Stimulated activated CD4-positive, alpha-beta T cell treated with anti-CD3 and anti-CD28 coated beads, Interleukin-2, amount 100 ng/mL, for 24 hours (primary cell): ENCODE measurements at places on chromosomes 2 and 18.
A peak's percentile ranks its signal among the peaks of the same experiment; 100 is the strongest.

- DNase-seq = peak; percentile 88
Measured at GRCh38 chr2:176454893-176455815, 185.9 kb downstream of the MTX2 start.

GRCh38 chr18:54717673-54718407 is 110.4 kb upstream of the RAB27B start:
- peak; percentile 39 for DNase-seq

GRCh38 chr2:136117909-136118818 is at the start of gene CXCR4:
CXCR4 (minus strand) TSS chr2:136118149; CDS start chr2:136118060, 89 bp downstream.
- DNase-seq = peak; percentile 84

GRCh38 chr18:9708434-9709303 is 568 bp downstream of the RAB31 start:
- DNase-seq = no peak

DNA sequence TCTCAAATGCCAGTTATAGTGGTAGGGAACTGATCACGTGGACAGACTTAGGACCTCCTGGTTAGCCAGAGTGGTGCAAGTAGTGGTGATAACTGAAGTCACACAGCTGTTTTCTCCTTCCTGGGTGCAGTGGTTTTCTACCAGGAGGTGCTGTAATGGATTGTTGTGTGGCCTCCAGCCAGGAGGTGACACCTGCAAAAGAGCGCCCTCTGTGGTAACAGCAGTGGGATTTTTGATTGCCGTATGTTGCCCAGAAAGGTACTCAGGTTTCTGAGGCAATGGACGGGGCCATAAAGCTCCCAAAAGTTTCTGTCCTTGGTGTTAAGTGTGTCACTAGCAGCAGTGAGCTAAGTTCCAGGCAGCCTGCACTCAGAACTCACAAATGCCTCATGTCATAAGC is 1358.1 kb upstream of the DDX18 start:
- no peak for DNase-seq

DNA sequence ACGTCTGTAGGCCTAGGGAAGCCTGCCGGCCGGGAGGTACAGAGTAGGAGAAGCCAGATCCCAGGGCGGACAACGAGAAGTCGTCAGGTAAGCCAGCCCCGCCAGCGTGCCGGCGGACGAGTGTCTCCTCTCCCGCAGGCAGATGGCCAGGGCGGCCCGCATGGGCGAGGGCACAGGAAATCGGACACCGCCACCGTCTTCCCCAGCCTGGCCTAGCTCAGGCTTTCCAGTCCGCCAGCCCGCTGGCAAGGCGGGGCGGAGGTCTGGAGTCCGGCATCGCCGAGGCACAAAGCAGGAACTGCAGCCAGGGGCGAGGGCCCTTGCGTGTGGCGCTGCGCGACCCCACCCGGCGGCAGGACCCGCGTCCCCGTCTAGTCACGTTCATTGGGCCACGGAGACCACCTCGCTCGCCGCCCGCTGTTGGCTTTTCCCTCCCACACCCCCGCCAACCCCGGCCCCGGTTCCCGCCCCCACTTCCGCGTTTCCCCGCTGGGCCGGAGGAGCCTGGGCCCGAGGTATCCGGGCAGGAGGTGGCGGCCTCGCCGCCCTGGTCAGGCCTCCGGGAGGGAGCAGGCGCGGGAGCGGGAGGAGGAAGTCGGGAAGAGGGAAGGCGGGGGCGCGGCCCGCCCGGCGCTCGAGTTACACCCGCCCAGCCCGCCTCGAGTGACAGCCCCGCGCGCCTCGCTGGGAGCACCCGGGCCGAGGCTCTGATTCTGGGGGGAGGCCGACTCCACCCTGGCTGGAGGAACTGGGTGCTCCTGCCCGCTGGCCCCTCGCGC is at the start of gene GPD2:
Gene GPD2, plus strand, starts transcription at position 662 of the 779 bp plus-strand sequence. CDS start 39,727 bp downstream, outside the sequence.
- peak; percentile 61 for DNase-seq

GRCh38 chr18:57640749-57641148 is 19.1 kb upstream of the NARS1 start:
- no peak for DNase-seq

DNA sequence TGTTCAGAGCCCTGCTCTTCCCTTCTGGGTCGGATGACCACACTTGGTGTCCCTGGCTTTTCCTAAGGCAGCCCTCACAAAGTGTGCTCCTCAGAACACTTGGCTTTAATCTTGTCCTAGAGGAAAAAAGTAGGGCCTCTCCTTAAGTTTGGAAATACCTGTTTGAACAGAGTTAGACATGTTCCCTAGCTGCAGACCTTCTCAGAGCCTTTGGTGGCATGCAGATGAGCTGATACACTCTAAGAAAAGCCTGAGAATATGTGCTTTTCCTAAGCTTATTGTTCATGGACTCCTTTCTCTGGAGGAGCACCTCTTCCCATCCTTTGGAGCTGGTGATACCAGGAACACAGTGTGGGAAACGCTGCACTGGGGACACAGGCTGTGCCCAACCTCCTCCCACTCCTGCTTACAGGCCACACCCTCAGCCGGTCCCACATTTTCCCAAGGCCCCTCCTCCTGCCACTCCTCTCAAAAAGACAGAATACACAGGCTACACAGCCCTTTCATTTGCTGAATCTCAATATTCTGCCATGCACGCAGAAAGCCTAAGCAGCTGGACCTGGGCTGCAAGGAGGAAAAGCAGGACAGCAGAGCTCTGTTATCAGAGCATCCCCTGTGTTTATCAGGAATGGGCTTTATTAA is 443.6 kb downstream of the NBAS start:
- DNase-seq = no peak

DNA sequence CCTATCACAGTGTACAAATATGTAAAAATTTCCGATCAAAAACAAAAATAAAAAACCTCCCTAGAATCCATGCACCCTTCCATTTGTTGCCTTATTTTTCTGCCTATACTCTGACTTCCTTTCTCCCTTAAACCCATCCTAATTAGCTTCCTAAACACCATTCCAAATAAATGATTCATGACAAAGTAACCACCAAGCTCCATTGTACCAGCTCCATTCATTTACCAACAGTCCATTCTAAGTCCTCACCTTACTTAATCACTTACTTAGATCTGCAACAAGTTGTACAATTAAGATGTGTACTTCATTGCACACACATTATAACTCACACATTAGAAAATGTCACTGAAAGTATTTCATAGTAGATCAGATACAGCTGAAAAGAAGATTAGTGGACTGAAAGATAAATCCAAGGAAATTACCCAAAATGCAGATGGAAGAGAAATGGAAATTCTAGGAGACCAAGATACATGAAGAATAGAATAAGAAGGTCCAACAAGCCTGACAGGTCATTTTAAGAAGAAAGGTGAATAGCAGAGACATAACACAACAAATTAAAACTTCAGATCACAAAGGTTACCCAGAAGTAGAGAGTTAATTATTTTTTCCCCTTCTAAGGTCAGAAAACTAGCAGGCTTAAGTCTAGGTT is 154.6 kb downstream of the DYM start:
- no peak for DNase-seq

- no peak for DNase-seq
Measured at GRCh38 chr2:85302121-85302520, 25.7 kb downstream of the TGOLN2 start.

- DNase-seq = no peak
Measured at GRCh38 chr2:69251943-69252342, 135.1 kb downstream of the GFPT1 start.

DNA sequence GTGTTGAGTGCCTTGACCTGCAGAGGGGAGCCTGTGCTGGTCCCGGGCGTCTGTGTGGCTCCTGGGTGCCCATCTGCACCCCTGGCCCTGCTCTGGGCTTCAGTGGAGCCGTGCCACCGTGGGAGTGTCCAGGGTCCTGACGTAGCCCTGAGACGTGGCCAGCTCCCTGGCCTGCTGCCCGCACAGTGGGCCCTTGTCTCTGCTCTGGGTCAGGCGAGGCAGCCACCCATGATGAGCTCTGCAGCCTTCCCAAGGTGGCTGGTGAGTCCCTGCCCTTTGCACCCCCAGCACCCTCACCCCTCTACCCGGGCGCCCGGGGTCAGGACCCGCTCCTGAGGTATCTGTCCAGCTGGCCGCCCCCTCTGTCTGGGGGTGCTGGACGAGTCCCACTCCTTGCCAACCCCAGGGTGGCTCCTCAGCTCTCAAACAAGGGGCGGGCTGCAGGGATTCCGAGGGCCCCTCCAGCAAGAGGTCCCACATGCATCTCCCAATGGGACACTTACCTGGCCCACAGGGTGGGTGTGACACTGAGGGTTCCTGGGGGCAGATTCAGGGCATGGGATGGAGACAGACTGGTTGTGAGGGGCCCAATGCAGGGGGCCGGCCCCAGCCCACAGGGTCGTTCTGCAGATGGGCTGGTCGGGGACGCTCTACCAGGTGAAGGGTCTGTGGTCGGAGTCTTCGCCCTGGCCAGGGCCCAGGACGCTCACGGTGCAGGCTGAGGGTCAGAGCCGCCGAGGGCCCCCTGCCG is 2.4 kb downstream of the NEU4 start:
- DNase-seq = no peak

DNA sequence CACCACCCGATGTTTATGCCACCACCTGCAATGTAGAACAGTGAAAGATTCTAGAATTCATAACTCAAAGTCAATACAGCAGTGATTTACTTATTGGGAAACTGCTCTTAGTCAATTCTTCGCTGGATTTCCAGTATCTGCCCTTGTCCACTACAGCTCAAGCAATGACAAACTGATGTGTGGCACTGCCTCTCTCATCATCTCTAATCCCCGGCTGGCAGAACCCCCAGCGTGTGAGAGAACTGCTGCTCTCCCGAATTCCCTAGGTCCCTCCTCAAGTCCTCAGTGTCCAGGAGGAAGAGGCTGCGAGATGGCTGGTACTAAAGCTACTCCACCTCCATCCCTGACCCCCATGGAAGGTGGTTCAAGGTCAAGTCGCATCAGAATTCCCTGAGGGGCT is 1.6 kb downstream of the TXNL4A start:
- DNase-seq = no peak

GRCh38 chr2:10407432-10407831 is 40.7 kb downstream of the ODC1 start:
- DNase-seq = no peak

DNA sequence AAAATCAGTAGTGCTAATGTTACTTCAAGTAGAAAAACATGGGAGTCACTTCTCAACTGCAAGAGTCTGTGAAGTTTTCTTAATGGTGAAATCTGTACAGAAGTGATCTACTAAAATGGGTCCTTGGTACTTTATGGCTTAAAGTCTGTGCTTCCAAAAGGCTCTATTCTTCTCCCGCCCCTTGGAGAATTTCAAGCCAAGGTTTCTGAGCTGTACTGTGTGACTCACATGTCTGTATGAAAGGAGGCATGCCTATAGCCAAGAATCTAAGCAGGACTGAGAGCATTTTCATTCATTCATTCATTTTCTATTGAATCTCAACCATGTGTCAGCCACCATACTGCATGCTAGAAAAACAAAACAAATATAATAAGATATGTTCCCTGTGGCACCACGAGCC is 19.8 kb upstream of the DDX18 start:
- no peak for DNase-seq

DNA sequence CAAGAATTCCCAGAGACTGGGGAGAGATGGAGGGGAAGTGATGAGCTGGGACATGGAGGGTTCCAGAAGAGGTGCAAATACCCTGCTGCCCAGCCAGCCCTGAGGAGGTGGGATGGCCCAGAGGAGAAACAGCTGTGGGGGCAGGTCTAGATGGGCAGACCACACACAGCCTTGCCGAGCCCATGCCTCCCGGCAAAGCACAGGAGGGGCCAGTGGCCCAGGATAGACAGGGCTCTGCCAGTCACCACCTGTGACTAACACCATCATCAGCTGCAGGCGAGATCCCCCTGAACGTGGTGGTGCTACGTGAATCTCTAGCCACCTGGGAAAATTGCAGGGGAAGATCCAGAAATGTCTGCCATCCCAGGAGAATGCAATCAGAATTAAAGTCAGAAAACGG is 39.4 kb downstream of the SCTR start:
- DNase-seq = no peak

DNA sequence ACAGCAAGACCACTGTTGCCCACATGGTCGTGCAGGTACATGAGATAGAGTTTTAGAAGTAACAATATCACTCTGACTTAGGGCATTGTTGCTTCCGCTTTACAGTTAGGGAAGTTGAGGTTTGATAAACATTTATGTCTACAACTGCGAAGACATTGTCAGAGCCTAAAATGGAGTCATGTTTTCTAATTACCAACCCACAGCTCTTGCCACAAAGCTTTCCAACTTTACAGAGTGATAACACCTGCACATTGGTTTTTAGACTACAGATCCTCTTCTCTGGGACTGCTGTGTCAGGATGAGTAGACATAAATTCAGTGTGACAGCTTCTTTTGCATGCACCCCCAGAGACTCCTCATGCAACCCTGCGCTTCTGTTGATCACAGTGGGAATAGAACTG is 119.0 kb downstream of the FEZ2 start:
- no peak for DNase-seq

GRCh38 chr18:39835303-39836030 is 2119.6 kb upstream of the PIK3C3 start:
- DNase-seq = no peak
